Activated CD4-positive, alpha-beta T cell treated with anti-CD3 and anti-CD28 coated beads, Interleukin-2, amount 50 U/mL, for 4 hours (primary cell): ENCODE measurements at places on chromosomes 3 and 15.
A peak's percentile ranks its signal among the peaks of the same experiment; 100 is the strongest.

DNA sequence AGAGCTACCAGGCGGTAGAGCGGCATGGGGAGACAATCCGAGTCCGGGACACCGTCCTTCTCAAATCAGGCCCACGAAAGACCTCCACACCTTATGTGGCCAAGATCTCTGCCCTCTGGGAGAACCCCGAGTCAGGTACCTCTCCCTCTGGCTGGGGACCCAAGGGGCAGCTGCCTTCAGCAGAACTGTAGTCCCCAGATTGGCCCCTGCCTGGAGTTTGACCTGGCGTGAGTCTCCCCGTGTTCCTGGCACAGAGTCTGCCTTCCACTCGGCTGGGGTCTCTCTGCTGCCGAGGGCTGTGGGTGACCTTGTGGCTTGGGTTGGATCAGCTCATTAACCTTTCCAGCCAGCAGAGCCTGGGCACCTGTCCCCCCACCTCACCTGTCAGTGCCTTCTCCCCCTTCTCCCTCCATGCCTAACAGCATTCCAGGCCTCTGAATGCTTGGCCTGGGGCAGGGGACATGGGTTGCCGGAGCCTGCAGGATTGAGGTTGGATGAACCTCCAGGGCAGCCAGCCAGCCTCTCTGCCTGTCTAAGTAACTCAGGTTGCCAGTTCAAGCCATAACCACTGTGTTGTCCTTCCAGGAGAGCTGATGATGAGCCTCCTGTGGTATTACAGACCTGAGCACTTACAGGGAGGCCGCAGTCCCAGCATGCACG is 6.8 kb upstream of the CHST14 start:
- DNase-seq, result no peak

GRCh38 chr3:13197281-13197680 is 124.1 kb upstream of the IQSEC1 start:
- no peak for DNase-seq

- DNase-seq, result no peak
Observed at GRCh38 chr15:95604634-95605036, 725.9 kb upstream of the NR2F2 start.

DNA sequence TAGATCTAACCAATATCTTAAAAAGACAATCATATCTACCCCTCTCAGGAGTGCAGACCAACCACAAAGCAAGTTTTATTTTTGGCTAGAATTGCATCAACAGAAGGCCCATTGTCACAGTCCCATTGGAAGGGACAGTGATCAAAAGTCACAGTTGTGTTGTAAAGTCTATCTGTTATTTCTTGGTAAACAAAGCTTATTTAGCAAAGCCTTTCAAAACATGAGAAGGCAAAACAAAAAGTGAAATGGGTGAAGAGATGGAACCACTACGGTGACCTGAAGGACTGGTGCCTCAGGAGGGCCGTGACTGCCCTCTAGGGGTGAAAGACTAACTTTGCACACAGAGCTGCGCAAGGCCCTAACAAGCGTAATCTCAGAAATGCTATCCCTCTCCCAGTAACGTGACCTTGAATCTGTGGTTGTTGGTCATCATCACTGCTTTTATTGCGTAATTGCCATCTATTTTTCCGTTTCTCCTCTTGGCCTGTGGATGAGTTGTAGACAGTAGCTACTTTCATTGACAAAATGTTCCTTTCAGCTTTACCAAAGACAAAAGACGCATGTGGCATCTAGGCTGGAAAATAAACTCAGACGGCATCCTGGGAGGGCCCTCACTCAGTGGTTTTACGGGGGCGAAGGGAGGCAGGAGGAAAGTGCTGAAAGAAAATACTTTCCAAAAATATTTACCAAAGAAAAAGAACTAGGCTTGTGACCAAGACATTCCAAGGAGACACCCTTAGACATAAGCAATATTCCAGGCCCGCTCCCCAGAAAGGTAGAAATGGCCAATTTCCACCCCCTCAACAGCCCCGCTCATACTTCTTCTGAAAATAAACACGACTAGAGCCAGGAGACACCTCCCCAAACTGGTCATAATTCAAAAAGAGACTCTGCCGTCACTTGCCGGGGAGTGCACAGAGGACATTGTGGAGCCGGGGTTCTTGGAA is 79.4 kb downstream of the FRMD4B start:
- DNase-seq, result peak; percentile 60

GRCh38 chr3:72535772-72536171 is 312.5 kb downstream of the SHQ1 start:
- no peak for DNase-seq

GRCh38 chr3:127835993-127836882 is 13.9 kb upstream of the MGLL start:
- no peak for DNase-seq

DNA sequence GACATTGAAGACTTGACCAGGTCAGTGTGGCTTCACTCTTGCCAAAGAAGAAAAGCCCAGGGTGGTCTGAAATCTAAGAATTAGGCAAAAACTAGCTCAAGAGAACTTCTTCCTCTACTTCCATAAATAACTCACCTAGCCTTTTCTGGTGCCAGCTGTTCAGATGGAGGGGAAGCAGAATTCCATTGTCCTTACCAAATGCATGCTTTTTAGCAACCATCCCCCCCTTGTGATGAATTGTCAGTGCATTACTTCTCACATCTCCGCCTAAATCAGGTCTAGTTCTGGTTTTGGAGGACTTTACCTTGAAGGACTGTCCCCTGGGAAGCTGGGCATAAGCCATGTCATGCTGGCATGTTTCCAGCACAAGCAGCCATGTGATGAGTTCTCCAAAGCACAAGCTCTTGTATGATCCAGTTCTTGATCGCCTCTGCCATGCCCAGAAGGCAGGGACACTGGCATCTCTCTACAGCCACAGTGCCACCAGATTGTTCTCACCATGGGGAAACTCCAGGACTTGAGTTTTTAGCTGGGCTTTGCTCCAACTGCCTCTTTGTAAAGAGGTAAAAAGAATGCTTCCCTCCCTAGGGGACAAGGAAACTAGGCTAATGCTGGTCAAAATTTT is 96.4 kb upstream of the IL12A start:
- no peak for DNase-seq

GRCh38 chr15:70545526-70545925 is 217.8 kb downstream of the UACA start:
- no peak for DNase-seq

- DNase-seq, result peak; percentile 76
Observed at GRCh38 chr15:67120839-67121643, 55.6 kb downstream of the SMAD3 start.

- no peak for DNase-seq
Observed at GRCh38 chr3:158471639-158472294, 99.2 kb upstream of the MLF1 start.

DNA sequence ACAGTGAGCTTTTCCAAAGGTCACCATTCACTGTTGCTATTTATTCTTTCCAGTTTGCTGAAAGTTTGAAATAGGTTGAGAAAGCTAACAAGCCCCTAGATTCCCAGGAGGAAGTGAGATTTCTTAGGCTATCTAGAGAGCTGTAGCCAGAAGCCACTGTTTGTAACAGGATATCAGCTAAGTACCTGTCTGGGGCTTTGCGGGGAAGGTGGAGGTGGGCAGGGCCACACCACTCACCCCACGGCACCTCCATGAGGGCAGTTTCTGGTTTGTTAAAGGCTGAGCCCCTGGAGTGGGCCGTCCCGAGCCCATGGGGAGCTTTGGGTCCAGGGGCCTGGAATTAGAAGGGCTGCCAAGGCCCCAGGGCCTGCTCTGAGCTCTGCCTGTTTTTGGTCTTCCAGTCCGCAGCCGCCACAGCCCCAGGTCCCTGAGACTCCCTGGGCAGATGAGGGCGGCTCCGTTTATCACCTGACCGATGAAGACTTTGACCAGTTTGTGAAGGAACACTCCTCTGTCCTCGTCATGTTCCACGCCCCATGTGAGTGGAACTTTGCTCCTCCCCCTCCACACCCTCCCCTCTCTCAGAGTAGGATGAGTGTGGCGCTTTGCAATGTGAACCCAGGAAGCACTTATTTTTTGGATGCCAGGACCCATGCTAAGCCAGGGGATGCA is 63.4 kb downstream of the PDIA5 start:
- DNase-seq, result no peak

DNA sequence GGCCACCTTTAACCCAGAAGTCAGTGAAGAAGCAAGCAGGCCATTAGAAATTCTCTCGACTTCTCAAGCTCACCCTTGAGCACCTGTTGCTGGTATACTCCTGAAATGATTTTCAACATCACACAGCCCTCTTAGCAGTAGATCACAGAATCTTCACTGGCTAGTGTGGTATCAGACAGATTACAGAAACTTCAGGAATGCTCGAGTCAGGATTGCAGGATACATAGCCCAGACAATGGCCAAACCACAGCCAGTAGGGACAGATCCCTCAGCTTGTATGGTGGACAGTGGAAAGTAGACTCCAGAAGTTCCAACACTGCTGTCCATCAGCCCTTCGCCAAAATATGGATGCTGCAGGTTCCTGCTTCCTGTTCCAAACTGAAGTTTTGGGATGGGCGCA is 4.5 kb upstream of the KLHL40 start:
- no peak for DNase-seq

- DNase-seq, result no peak
Observed at GRCh38 chr3:156892701-156893100, 66.5 kb downstream of the LEKR1 start.

DNA sequence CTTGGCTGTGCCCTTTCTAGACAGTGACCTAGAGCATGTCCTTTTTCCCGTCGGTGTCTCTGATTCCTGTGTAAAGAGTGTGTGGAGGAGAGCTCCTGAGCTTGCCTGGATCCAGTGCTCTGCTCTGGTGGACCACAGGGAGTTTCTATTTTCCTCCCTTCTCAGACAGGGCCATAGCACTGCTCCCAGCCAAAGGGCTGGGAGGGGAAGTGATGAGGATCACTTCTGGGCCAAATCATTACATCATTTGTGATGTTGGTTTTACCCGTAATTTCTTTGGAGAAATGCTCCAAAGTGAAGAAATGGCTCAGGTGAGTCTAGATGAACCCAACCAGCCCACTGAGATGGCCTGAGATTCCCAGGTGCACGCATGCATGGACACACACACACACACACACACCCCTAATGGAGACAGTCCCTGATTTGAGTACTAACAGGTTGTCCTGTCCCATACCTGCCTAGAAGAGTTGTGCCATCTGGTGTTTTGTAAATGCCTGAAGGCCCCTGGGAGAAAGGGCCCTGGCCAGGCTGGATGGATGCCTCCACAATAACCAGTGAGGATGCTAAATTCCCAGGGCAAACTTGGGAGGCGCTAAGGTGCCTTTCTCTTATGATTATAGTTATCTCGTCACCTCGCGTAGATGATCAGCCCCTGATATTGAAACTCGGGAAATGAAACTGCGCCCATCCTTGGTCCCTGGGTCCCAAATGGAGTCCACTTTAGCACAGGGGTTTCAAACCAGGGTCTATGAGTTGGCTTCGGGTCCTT is 86.9 kb downstream of the ASB7 start:
- DNase-seq, result no peak

DNA sequence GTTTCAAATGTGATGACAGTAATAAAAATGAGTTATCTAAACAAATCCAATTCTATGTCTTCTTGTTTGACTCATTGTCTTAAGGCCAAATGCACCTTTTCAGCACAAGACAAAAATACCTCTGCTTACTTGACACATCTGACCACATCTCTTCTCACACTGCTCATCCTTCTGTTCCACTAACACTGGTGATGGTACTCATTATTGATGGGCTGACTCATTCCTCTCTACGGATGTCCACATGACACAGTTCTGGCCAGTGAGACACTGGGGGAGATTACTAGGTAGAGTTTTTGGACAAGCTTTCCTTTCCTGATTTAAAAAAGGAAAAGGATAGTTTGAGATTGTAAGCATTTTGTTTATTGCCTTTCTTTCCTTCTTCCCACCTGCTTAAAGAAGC is 410.6 kb upstream of the THRB start:
- DNase-seq, result no peak

DNA sequence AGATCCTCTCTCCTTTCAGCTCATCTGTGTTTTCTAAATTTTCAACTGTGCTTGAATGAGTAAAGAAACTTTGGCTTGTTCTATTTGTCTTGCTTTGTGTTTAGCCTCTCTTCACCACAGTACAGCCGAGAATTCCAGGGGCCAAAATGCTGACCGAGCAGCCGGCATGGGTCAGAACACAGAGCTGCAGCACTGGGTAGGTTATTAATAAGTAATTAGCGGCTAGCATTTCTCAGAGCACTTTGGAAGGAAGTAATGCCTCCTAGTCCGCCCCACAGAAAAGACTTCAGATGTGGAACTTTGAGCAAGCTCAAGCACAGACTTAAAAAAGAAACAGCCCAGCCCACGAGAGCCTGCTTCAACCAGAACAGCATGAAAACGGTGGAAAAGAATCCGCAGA is 343.9 kb downstream of the ARRDC4 start:
- no peak for DNase-seq

DNA sequence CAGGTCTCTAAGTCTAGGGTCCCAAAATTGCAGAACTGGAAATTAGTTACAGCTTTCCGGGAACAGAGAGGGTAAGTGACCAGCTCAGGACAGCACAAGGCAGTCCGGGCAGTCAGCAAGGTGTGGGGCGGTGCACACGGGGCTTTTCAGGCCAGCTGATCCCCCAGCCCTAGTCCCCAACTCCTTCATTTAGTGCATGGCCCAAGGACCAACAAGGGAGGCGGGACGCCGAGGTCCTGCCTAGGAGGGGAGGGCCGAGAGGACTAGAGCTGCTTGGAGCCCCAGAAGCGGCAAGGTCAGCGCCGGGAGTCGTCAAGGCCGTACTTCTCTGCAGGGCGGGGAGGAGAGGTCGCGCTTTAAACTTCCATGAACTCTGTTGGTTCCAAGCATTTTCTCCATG is 2.0 kb upstream of the PDE8A start:
- no peak for DNase-seq

DNA sequence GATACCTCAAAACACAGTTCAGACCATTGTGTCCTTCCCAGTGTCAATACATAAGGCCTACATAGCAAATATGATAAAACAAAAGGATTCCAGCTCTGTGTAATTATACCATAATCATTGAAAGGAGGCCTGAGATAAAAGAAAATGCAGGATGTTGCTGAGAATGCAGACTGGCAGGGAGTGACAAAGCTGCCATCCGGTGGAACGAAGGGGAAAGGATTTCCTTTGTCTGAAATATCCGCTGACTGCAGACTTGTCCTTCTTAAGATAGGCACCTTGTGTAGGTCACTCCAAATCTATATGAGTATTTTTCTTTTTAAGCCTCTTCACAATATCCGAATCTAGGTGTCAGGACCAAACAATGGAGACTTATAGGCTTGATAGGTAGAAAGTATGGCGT is 108.0 kb downstream of the KCNH8 start:
- DNase-seq, result no peak

GRCh38 chr3:94522488-94522887 is 459.6 kb downstream of the NSUN3 start:
- no peak for DNase-seq

- DNase-seq, result no peak
Observed at GRCh38 chr15:61499376-61499775, 270.3 kb upstream of the RORA start.

GRCh38 chr15:59642351-59642750 is 15.0 kb downstream of the GTF2A2 start:
- no peak for DNase-seq

DNA sequence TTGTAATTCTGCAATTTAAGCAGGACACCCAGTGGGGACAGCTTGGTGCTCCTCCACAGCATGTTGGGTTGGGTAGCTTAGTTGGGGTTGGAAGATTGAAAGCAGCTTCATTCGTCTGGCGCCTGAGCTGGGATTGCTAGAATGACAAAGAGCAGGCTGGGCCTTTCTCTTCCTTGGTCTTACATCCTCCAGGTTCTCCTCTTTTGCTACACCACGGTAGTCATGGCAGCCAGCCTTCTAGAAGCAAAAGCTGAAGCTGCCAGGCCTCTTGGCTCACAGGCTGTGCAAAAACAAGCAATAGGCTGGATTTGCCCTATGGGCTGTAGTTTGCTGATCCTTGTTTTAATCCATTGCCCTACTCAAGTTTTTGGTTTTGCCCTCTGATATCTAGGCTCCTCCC is 3.2 kb upstream of the ANXA2 start:
- DNase-seq, result no peak

- DNase-seq, result no peak
Observed at GRCh38 chr3:105559856-105560255, 193.1 kb downstream of the ALCAM start.
